Stimulated activated CD4-positive, alpha-beta T cell treated with anti-CD3 and anti-CD28 coated beads, Interleukin-4, amount 100 ng/mL, for 24 hours (primary cell): ENCODE measurements at places on chromosomes 5 and 9.

GRCh38 chr9:98989036-98990000 lies 45.6 kb downstream of the COL15A1 start:
- DNase-seq, result no peak

DNA sequence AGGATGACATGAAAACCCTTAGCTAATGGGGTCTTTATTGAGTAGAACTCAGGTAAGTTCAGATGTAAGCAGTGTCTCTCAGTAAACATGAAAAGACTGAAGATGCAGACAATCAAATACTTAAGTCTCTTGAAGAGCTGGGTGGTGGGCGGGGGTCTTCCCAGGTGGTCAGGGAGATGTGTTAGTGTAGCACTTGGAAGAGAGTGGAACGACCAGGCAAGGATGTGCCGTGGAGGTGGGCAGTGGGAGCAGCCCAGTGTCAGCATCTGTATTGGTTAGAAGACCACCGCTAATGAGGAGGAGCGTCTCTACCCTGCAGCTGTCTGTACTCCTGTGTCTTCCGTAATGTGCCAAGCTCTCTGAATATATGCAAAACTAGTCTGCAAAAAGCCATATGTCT lies 4.4 kb downstream of the S1PR3 start:
- DNase-seq, result no peak

DNA sequence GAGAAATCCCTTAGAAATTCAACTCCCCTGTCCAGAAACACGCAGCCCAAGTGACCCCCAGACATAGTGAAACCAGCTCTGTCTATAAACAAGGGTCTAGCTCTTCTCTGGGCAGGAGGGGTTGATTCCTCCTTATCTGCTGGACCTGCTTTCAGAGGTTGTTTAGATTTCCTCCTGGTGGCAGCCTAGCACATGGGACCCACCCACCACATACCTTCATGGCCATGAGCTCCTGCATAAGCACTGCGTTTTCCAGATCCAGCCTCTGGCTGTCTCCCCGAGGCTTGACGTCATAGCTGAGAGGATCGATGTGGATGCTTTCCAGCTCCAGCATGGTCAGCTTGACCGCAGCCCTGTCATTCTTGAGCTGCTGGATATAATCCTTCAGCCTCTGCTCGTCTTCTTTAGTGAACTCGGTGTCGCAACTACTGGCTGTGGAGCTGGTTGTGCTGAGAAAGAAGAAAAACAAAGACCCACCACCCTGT lies 77.0 kb downstream of the DCP2 start:
- DNase-seq, result no peak

- DNase-seq, result peak; percentile 53
Observed at GRCh38 chr5:111072949-111073682, 1.6 kb downstream of the TSLP start.
